CD4-positive, alpha-beta T cell treated with Interleukin-2 at 100 ng/mL for 4 hours (primary cell): ENCODE measurements at places on chromosomes 16 and 17.

DNA sequence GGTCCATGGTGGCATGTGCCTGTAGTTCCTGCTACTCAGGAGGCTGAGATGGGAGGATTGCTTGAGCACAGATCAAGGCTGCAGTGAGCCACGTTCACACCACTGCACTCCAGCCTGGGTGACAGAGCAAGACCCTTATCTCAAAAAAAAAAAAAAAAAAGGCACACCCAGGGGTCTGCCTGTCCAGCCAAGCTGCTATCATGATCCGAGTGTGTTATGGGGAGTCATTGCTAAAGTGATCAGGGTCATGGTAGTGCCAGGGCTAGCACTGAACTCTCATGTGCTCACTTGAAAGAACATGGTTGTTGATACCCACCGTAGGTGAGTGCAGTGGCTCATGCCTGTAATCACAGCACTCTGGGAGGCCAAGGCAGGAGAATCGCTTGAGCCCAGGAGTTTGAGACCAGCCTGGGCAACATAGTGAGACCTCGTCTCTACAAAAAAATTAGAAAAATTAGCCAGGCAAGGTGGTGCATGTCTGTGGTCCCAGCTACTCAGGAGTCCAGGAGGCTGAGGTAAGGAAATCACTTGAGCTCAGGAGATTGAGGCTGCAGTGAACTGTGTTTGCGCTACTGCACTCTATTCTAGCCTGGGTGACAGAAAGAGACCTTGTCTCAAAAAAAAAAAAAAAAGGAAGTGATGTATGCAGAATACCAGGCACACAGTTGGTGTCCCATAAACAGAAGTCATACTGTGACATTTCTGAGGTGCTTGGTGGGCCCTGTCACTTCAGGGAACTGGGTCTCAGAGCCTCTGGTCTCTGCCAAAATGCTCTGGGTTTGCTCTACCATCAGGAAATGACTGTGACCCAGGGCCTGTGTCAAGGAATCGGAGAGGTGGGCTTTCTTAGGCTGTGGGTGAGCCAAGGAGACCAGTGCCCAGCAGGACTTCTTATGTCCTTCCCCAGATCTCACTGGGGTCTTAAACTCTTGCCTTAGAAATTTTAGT is 2.2 kb downstream of the PRM1 start:
- DNase-seq, result no peak

- DNase-seq, result no peak
Measured at GRCh38 chr16:30876867-30877266, 17.0 kb downstream of the BCL7C start.

DNA sequence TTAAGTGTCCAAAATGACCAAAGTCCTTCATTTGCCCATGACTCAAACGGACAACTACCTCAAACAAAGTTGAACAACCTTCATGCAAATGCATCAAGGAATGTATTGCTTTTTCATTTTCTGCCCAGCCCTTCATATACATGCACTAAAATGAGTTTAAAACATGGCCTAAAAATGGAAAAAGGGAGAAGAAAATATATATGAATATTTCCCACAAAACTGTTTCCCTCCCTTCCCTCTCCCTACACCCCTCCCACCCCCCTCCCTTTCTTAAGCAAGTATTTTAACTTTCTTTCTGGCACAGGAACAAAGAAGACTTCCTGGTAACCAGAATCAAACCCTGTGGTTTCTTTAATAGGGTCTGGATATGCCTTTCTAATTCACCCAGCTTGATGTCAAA is 5.5 kb upstream of the FBXL20 start:
- DNase-seq, result no peak

DNA sequence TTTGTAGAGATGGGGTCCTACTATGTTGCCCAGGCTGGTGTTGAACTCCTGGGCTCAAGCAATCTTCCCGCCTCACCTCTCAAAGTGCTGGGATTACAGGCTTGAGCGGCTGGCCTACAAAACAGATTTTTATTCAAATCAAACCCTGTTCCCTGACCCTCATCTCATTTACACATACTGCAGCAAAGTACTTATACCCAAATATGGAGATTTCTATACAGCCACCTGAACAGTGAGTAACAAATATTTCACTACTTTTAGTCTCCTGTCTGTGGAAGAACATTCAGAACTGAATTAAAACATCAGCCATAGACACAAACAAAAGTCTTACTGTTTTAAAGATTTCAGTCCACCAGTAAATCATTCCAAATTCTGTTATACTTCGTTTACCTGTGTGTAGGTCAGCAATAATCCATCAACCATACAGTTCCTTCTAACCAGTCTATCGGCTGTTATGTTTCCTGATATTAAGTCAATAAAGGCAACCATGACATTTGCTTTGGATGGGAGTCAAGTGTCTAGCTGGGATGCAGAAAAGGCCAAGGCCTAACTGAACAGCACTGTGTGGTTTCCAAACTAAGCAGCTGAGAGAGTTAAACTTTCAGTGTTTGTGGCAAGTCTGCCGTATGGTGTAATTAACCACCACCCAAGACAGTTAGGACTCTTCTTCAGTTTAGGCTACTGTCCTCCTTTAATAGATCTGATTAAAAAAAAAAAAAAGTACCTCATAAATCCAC is 22.3 kb downstream of the ERN1 start:
- DNase-seq, result no peak

DNA sequence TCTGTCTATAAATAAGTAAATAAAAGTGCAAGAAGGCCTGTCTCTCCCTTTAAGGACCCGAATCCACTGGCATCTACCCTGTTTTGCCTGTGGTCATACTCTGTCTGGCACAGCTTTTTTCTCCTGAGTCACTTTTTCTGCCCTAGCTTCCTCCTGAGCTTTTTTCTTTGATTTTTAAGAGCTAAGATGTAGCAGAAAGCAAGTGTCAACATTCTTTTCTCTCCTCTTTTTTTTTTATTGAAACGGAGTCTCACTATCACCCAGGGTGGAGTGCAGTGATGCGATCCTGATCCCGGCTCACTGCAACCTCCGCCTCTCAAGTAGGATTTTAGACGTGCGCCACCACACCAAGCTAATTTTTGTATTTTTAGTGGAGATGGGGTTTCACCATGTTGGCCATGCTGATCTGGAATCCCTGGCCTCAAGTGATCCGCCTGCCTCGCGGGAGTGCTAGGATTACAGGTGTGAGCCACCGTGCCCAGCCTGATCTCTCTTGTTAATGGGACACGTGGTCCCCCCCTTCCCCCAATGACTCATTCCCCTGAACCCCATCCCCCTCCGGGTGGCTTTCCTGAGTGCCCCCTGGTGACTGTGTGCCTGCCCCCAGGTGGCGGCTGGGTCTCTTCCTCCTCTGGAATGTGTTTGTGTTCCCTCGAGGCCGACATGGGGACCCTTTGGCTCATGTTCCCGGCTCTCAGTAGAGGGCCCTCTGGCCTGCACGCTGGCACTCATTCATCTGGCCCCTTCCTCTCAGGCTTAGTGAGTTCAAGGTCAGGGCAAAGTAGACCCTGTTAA is 14.2 kb downstream of the C16orf90 start:
- DNase-seq, result no peak

DNA sequence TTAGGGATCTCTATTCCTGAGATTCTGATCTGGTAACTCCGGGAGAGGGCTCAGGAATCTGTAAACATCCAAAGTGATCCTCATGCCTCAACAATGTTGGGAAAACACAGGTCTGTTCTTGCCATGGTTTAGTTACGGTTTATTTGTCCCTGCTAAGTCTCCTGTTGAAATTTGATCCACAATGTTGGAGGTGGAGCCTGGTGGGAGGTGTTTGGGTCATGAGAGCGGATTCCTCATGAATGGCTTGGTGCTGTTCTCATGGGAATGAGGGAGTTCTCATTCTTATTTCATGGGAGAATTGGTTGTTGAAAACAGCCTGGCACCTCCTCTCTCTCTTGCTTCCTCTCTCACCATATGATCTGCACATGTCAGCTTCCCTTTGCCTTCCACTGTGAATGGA is 608.6 kb upstream of the GOT2 start:
- no peak for DNase-seq

- DNase-seq, result peak; percentile 59
Measured at GRCh38 chr17:27569257-27569722, 61.7 kb upstream of the LGALS9 start.

GRCh38 chr17:1847191-1847590 is 17.4 kb downstream of the RPA1 start:
- no peak for DNase-seq

DNA sequence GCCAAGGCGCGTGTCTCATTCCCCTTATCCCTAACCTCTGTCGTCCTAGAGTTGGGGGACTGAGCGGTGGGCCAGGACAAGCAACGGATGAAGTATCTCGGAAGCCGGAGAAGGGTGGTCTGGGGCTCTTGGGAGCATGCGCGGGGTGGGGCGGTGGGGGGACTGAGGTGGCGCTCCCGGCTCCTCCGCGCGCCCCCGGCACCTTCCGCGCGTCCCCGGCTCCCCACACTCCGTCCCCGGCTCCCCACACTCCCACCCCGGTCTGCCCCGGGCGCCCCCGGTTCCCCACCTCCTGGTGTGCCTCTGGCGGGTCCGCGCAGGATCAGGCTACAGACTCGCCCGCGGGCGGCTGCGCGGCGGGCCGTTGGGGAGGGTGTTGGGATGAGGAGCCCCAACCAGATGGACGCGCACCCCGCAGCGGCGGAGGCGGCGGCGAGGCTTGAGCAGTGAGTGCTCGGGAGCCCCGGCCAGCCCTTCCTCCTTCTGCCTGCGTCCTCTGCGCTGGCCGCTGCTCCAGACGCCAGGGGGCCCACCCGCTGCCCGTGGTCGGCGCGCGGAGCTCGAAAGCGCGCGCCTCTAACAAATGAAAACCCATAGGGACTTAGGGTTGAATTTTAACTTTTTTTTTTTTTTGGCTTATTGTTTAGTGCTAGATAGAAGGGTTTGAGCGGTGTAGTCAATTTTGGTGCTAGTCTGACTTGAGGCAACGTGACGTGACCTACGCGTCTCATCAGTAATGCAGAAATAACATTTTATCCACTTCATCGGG is 5.6 kb upstream of the CRYM start:
- DNase-seq, result no peak

- peak; percentile 15 for DNase-seq
Measured at GRCh38 chr16:85369741-85370528, 243.2 kb upstream of the GSE1 start.

DNA sequence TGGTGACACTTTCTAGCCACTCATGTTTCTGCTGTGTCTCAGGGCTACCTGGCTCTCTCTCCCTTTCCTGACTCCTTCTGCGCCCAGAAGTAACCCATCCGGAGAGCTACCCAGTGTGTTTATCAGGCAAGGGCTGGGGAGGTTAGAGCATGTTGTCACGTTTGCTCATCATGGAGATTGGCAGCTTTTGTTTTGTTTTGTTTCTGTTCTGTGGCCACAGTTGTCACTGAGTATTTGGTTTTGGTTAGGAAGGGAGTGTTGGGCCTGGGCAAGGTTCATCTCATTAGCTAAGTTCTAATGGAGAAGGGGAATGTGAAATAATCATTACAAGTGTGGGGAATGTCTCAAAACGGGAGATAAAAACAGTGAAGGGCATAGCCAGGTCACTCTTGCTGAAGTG is 390.8 kb downstream of the CPPED1 start:
- no peak for DNase-seq

DNA sequence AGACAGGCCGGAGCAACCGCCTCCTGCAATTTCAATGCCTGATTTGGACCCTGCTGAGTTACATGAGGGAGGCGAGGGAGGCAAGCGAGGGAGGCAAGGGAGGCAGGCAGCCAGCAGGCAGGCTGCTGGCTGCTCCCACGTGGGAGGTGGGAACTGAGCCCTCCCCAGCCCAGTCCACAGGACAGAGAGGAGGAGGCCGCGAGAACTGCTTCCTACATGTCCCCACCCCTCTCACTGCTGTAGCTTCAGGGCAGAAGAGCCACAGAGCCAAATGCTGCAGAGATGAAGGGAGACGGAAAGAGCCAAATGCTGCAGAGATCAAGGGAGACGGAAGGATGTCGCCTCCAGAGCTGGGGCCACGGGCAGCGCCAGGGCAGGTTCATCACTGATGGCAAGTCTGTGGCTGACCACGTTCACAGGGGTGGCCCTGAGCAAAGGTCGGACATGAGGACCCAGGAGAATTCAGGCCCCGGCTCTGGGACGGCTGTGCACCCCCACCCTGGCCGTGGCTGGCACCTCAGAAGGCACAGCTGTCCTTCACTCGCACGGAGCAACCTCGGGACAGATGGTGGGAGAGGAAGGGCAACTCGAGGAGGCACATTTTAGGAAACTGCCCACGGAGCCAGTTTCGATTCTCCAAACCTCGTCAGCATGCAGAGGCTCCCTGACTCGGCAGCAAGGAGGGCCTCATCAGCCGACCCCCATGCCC is 21.5 kb downstream of the RPH3AL start:
- peak; percentile 16 for DNase-seq

GRCh38 chr16:81756615-81757356 is 22.3 kb upstream of the PLCG2 start:
- DNase-seq, result no peak

DNA sequence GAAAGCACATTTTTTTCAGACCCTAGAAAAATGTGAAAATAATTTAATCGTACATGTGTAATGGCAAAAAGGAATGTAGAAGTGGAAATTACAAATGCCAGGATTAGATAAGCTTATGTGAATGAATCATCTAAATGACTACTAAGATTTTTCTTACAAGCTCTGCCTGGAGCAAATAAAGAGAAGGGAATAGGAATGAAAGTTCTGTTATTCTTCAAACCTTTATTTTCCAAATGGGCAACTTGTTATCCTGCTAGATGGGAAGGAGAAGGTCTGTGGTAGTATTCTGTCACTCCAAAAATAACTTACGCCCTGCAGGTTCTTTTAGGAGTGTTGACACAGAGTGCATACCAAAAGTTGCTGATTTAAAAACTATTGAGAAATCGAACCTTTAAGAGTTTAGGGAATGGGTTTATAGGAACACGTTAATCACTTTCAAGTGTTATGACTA is 9.7 kb downstream of the CTCF start:
- no peak for DNase-seq

DNA sequence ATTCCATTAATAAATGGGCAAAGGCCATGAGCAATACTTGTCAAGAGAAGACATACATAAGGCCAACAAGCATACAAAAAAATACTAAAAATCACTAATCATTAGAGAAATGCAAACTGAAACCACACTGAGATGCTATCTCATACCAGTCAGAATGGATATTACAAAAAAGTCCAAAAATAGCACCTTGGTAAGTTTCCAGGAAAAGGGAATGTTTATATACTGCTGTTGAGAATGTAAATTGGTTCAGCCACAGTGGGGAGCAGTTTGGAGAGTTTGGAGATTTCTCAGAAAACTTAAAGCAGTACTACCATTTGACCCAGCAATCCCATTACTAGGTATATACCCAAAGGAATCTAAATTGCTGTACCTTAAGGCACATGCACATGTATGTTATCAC is 467.7 kb downstream of the CDH11 start:
- no peak for DNase-seq

- DNase-seq, result no peak
Measured at GRCh38 chr17:77474292-77474988, 333.7 kb downstream of the SEC14L1 start.
